ENCODE measurements at places on chromosomes 3 and 15.

- no peak for DNase-seq
Measured at GRCh38 chr3:52451237-52452083, 2.4 kb downstream of the TNNC1 start.

GRCh38 chr15:100341239-100341749 lies 481 bp downstream of the ADAMTS17 start:
- no peak for DNase-seq

- DNase-seq = no peak
Measured at GRCh38 chr3:58163234-58163633, 47.5 kb downstream of the DNASE1L3 start.

DNA sequence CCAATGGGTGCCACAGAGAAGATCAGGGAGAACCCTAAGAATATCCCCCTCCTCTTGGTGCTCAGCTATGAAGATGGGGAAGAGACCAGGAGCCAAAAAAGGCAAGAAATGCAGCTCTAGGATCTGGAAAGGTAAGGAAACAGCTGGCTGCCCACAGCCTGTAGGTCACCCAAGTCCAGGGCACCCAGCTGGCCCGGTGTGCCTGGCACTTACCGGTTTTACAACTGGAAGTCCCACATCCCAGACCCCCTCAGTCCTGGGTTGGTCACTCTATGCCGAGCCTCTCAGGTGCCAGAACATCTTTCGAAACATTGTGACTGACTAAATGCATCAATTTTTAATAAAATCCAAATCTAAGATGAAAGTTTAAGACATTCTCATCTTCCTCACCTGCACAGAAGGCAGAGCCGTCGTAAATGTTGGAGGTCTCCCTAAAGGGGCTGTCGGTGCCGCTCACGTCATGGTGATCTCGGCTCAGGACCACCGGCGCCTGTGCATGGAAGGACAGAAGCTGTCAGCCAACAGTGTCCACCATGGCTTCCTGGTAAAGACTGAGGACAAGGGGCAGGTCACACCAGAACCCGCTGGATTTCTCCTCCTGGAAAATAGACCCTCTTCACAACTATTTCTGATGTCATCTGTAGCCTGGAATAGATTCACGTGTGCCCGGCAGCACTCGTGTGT lies 13.3 kb upstream of the ZXDC start:
- no peak for DNase-seq

- peak; percentile 84 for DNase-seq
Measured at GRCh38 chr15:74375303-74375693, 7.9 kb upstream of the CYP11A1 start.

GRCh38 chr3:149247008-149247710 lies 25.5 kb upstream of the CP start:
- no peak for DNase-seq

DNA sequence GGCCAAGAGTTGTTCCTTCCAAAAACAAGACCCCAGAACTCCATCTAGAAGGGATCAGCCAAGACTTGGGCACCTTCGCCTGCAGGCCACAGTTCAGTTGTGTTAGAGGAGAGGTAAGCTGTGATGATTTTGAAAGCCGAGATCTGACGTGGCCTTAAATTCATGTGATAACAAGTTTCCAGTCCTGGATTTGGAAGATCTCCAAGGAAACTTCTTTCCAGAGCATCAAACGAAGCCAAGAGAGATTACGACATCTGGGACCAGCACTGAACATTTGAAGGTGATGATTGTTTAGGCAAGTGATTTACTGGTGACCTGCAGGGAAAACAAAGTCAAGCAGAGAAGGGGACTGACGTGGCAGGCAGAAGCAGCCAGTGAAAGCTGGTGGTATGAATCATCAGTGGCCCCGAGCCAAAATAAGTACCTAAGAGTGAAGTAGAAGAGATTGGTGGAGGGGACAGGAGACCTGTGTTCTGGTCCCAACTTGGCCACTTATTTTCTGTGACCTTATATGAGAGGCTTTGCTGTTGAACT lies 339.0 kb upstream of the PROK2 start:
- DNase-seq = no peak

- DNase-seq = no peak
Measured at GRCh38 chr15:61889706-61890105, 170.5 kb downstream of the VPS13C start.

GRCh38 chr3:48301800-48302166 lies 31.7 kb downstream of the SPINK8 start:
- peak; percentile 37 for DNase-seq

DNA sequence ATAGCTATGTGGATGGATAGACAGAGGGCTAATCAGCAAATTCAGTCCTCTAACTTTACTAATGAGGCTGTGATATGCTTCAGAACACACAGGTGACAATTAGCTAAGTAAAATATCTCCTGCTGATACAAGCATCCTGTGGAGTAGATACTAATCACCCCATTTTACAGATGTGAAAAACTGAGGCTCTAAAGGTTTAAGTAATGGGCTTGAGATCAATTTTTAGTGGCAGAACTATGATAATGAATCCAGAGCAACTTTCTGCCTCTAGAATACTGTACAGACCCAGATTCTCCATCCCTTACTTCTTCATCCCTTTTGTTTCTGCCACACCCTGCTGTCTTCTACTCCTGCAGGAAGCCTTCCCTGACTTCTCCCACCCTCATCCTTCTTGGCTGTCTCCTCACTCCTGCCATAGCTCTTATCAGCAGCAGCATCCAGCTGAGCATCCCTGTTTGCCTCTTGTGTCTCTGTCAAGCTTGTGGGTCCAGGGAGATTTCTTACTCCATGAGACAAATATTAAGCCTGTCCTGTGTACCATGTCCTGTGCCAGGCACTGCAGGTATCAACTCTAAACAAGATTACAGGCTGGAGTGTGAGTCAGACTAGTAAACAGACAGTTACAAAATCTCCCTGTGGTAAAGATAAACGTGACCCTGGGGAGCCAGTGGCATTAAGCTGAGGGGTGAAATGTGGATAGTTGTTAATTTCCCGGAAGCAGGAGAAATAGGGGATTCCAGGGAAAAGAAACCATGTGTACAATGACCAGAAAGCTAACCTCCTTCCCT lies 39.2 kb downstream of the SLC6A11 start:
- DNase-seq = no peak

Data from Kasumi-1 (cell line).